BJ (cell line): ENCODE measurements at places on chromosomes 1 and 21. TPM values are rescaled to one million over a fixed set of nuclear protein-coding genes. Genes with fewer than 3 reads are reported as not detected.

The TMEM200B gene
- 16.3 and 18.8 TPM in 2 replicates for polyA plus RNA-seq

The HSD3B1 gene
- polyA plus RNA-seq = not detected in 2 replicates

The PCBP3 gene
- 0.99 and 2.1 TPM in 2 replicates for polyA plus RNA-seq

GRCh38 chr1:160204526-160205241, 500 bp upstream of the PEA15 start:
- DNase-seq = no peak

The SPATA46 gene
- polyA plus RNA-seq = not detected in 2 replicates

DNA sequence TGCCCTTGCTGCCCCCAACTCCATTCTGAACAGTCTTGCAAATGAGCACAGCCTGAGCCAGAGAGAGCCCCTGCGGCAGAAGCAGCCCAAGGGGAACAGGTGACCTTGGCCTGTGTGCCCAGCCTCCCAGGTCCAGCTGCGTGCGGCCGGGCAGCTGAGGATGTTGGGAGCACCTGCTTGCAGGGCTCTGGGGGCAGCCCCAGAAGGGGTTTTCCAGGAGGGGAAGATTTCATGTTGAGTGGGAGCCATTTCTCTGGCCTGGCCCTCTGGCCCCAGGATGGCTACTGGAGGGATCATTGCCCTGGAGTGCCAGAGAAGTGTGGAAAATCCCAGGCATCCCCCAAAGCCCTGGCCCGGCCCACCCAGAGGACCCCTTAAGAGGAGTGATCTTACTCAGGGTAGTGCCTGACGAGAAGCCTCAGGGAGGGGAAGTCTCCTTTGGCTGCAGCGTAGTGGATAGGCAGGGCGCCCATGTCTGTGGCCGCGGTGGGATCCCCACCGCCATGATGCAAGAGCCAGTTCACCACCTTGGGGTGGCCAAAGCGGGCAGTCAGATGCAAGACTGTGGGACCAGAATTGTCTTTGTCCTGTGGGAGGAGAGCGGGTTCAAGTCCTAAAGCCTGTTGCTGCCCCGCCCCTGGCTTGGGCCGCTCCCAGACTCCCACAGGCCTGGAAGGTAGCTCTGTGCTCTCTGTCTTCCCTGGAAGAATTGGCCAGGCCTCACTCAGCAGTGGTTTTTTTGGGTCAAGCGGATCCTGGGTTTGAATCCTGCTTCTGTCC, 20.6 kb upstream of the RNU1-4 start:
- DNase-seq = no peak
